ENCODE measurements at places on chromosomes 6 and 20.
A peak's percentile ranks its signal among the peaks of the same experiment; 100 is the strongest.

- no peak for DNase-seq
Measured at GRCh38 chr6:126947070-126947469, 171.4 kb upstream of the RSPO3 start.

GRCh38 chr6:139641376-139641775, 266.9 kb upstream of the CITED2 start:
- DNase-seq = no peak

- DNase-seq = no peak
Measured at GRCh38 chr6:56407883-56408410, 160.6 kb upstream of the COL21A1 start.

DNA sequence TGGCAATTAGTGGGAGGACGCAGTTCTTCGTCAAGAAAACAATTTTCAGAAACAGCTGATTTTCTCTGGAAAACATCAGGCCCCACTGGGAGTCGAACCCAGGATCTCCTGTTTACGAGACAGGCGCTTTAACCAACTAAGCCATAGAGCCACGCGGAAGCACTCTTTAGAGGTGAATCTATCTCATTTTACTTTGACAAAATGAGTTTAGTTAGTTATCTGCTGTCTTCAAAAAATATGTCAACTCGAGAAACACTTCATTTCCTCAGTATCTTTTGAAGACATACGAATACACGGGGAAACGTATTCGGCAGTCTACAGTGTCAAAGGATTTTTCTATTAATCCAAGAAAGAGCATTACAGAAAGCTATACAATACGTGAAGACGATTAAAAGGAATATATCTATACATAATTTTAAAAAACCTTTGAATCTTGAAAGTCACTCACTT, 26.7 kb downstream of the GPX6 start:
- peak; percentile 83 for DNase-seq

- no peak for DNase-seq
Measured at GRCh38 chr6:506920-507622, 115.5 kb downstream of the IRF4 start.

DNA sequence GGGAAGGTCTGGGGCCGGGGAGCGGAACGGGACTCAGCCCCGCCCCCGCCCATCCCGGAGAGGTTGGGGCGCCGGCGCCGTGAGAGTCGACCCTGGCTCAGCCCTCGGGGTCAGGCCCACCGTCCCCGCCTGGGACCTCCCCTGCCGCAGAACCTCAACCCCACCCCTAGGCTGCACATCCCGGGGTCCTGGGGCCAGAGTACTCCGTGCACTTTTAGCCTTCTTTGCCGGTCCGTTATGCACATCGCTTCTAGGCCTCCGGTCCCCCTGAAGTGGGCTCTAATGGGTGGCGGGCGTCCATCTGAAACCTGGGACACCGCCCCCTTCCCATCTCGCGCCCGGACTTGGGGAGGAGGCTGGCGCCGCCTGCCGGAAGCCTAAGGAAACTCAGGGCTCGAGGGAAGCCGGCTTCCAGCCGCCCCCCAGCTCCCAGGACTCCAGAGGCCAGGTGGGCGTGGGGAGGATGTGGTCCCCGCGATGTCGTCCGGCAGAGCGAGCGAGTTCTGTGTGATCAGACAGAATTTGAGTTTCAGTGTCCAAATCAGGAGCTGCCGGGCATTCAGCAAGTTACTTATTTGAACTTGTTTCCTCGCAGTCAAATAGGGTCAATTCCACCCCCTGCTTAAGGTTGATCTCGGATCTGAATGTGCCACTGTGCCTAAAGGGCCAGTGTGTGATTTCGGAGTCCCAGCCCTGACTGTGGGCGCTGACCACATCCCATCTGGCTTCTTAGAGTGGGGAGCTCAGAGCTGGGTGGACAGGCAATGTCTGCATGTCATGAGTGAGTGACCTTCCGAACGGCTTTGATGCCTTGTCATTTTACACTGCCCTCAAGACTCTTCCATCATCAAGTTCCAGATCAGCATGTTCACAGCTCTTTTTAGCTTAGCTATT, 47.6 kb downstream of the CPXM1 start:
- DNase-seq = peak; percentile 36

- DNase-seq = no peak
Measured at GRCh38 chr6:14728396-14729024, 517.4 kb upstream of the JARID2 start.

DNA sequence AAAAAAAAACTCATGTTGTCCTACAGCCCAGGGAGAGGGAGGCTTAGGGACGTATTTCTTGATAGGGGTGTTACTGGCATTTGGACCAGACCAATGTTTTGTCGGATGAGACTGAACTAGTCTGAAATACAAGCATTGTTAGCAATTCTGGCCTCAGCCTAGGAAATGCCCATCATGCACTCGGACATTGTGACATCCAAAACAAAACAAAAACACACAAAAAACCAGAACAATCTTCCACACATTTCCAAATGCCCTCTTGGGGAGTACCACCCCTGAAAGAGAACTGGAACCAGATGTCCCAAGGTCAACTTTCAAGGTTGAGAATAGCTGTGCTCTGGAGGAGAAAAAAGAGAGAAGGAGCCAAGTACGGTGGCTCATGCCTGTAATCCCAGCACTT, 299.1 kb upstream of the JARID2 start:
- DNase-seq = no peak

DNA sequence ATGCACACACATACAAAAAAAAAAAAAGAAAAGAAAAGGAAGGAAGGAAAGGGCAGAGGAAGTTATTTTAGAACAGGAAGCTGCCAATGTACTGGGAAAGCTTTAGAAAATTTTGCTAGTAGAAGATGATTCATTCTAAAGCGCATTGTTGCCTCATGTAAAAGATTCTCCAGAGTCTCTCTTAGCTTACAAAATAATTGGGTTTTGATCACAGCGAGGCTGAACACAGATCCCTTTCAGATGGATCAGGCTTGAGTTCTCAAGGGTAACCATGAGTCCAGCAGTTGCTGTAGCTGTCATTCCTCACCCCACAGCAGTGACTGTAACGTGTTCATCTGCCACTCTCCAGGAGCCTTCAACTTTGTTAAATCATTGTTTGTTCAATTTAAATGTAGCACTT, 81.9 kb downstream of the PHACTR2 start:
- DNase-seq = no peak

- DNase-seq = peak; percentile 36
Measured at GRCh38 chr20:36541227-36541767, at the start of gene MYL9. TSS of gene MYL9 (plus strand) at chr20:36541519. CDS start at chr20:36544885, 3,366 bp downstream.

- DNase-seq = no peak
Measured at GRCh38 chr6:56463443-56463842, 179.2 kb downstream of the DST start.

DNA sequence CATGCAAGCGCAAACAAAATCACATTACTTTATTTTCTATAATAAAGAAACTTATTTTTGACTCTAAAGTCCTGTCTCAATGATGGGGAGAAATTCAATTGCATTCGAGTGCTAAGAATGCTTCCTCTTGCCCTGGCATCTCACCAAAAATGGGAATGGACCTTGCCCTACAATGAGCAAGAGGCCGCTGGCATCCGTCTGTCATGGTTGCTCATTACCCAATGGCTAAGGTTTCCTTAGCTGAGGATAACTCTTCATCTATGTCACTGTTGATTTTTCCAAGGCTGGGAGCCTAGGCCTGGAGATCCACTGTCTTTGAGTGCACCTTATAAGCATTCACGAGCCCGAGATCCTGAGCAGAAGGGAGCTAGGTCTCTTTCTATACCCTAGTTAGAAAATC, 471.3 kb upstream of the NRSN1 start:
- DNase-seq = no peak

- DNase-seq = no peak
Measured at GRCh38 chr20:1389703-1390580, 2.9 kb downstream of the FKBP1A start.

DNA sequence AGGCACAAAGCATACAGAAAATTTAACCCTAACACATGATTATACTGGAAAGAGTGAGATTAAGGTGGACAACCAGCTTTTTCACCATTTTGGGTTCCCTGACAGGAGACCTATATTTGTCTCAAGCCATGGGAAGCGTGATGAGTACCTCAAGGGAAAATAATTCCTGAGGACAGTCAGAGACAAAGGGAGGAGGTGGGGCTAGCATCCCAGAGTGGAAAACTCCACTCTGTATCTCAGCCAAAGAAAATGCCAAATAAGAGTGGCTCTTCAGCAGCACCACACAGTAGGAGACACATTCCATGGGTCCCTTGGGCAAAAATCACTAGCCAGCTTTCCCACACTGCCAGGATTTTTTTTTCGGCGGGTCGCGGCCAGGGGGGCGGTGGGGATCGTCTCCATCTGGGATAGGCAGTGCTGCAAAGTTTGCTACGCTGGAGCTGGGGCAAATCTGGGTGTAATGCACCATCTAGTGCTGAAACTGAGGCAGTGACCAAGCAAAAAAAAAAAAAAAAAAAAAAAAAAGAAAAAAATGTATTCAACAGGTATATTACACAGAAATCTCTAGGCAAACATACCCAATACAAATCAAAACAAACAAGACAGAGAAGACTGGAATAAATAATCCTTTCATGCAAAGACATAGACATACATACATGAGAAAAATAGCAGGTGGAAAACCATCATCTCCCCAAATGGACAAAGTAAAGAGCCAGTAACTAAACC, 77.3 kb upstream of the SLC35F1 start:
- peak; percentile 47 for DNase-seq

GRCh38 chr6:64459411-64459944, 823.9 kb downstream of the PHF3 start:
- DNase-seq = no peak

DNA sequence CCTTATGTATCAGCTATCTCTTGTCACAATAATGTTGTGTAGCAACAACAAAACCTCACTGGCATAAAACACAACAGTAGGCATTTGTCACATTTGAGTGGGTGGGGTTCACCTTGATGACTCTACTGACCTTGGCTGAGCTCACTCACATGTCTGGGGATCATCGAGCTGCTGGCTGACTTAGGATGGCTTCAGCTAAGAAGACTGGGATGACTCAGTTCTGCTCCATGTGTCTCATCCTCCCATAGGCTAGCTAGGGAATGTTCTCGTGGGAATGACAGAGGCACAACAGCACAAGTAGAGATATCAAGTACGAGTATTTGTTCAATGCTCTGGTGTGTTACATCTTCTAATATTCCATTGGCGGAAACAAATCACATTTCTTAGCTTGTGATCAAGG, 167.9 kb downstream of the PLCB1 start:
- no peak for DNase-seq

DNA sequence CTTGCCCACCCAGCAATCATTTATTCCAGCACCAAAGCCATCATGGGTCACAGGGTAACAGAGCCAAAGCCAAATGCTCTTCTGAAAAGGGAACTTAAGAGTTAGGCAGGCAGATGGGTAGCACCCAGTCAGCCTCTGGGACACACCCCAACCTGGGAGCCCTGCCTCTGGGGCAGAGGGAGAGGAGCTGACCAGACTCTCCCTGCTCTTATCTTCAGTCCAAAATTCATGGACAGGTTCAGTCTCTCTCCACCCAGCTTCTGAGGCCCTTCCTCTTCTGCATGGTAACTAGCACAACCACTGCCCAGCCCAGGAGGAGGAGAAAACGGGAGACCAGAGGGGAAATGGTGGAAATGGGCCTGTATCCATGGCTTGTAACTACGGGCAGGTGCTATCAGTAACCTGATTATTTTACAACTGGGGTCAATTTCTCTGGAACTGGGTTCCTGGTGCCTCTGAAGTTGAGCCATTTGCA, 105.4 kb downstream of the NOL4L start:
- no peak for DNase-seq

GRCh38 chr6:20238688-20239587, 26.7 kb upstream of the MBOAT1 start:
- no peak for DNase-seq

DNA sequence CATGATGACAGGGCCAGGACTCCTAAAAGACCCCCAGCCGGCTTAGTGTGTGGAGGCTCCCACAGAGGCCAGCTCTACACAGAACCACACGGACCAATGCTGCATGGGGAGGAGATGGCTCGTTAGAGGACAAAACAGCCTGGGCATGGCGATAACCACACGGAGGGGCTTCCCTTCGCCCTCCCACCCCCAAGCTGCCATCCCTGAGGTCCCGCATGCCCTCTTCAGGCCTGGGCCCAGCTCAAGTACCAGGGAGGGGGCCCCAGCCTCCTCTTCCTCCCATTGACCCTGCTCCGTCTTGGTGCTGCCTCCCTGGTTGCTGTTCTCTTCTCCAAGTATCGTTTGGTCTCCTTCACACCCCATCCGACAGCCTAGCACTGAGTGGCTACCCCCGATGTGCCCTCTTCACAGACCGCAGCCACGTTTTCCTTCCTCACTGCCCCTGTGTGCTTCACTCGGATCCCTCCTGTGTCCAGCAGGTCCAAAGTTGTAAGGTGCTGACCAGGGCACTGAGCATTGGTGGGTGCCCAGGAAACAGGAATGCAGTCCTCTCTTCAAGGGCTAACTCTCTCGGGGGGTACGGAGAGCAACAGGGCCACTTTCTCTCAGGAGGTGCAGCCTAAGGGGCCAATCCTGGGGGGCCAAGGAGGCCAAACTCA, 9.6 kb upstream of the MLN start:
- no peak for DNase-seq

- DNase-seq = peak; percentile 64
Measured at GRCh38 chr20:59518881-59519706, 85.2 kb upstream of the PHACTR3 start.

GRCh38 chr20:63054681-63055240, 48.0 kb upstream of the BHLHE23 start:
- no peak for DNase-seq

DNA sequence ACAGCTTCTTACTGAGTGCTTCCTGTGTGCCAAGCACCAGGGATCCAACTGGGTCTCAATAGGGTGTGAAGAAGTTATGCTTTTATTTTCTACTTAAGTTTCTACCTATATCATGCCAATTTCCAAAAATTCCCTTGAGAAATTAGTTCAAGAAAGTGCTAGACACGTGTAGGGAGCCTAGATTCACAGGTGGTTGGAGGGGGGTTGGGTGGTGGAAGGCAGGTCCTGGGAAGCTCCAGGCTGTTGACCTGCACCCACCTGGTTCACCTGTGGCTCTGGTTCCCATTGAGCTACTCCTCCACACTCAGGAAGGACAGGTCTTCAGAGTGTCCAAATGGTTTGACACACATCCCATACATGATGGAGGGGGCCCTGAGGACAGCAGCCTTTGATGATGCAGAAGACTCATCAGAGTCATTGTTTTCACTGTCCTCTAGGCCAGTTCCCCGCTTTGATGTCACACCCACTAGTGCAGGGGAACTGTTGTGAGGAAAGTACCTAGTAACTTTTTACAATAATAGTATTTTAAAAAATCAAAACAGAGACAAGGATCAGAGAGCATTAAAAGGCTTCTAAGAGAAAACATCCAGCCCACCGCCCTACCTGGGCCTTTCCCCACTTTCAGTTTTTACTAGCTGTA, 39.8 kb upstream of the MYL9 start:
- peak; percentile 29 for DNase-seq
